ENCODE measurements at places on chromosomes 2 and 18.

DNA sequence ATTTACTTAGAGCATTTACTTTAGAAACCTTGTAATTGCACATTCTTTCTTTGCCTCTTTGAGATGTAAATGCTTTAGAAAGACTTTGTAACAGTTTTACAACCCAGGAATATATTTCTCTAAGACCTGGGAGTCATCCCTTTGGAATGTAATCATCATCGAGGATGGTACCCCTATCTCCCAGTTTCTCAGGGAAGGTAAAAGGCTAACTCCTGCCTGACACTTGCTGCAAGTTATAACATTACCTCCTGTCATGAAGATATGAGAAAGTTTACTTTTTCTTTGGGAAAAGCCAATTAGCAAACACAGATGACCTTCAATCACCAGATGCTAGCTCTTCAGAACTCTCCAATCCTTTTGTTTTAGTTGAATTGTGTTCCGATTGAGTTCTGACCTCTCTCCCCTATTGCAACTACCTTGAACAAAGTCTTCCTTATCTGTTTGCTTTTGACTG lies 420.3 kb upstream of the FSIP2 start:
- no peak for DNase-seq

- DNase-seq: no peak
Measured at GRCh38 chr18:37709740-37710139, 144.1 kb upstream of the CELF4 start.

DNA sequence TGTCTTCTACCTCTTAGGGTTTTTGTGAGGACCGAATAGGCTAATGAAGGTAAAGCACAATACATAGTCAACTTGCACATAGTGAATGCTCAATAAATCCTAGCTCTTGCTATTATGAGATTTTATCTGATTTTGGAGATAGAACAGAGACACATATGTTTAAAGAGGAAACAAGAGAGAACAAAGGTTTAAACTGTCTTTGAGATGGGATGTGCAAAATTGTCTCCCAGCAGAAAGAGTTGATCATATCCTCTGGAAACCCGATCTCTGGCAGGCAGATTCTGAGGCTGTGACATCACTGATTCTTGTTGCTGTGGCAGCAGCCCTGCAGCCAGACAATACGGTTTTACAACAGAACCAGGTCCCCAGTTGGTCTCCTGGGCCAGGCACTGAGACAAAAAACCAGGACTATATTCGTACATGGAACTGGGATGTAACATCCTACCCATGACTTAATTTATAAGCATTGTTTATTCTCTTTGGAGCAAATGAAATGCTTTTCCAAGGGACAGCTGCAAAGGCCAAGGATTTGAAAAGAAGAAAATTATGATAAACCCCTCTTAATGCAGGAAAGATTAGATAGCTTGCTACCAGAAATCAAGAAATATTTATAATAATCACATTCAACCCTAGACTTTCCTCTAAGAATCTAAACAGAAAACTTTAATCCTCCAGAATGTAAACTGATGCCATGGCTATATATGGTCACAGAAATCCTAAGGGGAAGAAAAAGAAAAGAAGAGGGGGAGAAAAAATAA lies 80.2 kb downstream of the SLC8A1 start:
- DNase-seq: peak; percentile 71

GRCh38 chr2:50125246-50125645 lies 906.7 kb downstream of the NRXN1 start:
- DNase-seq: no peak

DNA sequence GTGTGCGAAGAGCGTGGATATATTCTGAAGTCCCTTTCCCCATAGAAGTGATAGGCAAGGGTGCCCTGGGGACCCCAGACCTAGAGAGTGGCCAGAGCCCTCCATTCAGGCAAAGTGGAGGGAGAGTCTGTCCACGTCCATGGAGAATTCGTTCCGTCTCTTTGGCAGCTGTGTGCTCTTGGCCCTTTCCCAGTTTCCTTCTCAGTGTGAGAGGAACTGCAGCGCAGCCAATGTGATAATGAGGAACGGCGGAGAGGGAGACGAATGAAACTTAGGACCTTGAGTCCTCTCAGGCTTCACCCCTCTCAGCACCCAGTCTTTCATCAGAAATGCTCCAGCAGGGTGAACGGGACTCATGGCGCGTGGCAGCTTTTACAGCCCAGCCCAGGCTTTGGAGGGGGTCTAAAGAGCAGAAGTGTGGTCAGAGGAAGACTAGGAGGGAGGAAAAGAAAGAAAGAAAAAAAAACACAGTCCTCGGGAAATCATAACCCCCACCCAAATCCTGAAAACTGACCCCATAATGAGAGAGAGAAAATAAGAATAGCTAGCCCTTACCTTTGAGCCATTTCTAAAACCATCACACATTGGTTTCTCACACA lies 95.0 kb upstream of the RIOK3 start:
- DNase-seq: peak; percentile 36

DNA sequence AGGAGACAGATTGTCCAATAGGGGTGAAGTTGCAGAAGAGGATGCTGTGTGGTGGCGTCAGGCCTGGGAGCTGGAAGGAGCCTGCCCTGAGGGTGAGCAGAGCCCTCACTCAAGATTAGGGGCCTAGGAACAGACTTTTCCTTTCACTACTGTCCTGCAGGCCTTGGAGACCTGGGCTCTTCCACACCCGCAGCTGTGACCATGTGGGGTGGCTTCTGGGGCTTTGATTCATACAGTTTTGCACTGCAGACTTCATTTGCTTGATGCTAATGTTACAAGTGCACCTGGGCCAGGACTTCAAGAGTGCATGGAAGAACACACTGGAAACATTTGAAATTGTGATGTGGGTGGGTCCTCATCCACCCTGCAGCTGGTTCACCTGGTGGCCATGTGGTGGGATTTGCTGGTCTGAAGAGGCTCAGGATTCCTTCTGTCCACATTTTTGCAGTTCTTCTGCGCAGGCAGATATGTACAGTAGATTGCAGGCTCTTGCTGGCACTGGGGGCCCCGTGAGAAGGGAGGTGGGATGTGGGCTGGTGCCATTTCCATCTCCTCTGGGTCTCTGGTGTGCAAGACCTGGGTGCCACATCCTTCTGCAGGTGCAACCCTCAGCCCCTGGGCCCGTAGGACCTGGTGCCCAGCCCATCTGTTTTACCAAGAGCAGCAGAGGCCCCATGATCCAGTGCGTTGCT lies 9.9 kb downstream of the GLI2 start:
- no peak for DNase-seq

DNA sequence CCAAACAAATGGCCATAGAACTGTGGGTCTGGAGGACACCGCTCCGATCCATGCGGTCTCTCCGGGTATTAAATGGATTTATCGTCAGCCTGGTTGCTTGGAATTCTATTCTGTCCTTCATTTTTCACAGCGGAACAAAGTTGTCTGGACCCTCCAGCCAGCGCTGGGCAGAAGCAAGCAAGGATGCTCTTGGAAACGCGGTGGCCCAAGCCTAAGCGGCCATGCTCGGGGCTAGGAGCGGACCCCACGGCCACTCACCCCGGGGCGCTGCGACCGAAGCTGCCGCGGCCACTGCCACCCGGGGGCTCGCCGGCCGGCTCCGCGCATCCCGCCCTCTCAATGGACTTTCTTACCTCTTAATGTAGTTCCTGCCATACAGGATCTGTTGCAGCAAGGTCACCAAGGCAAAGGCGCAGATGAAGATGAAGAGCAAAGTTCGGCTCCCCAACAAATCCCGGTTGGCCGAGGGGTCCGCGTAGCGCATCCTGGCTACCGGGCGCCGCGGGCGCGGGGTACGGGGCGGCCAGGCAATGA lies 761 bp downstream of the ST8SIA5 start:
- no peak for DNase-seq

GRCh38 chr2:9419541-9419940 lies 3.8 kb downstream of the ITGB1BP1 start:
- no peak for DNase-seq

Measured in lung microvascular endothelial cell (primary cell).